H9 (cell line): ENCODE measurements at places on chromosomes 5 and 9.

- no peak for DNase-seq
These were observed 18.6 kb downstream of the TMEM252 start for GRCh38 chr9:68522131-68522530.

DNA sequence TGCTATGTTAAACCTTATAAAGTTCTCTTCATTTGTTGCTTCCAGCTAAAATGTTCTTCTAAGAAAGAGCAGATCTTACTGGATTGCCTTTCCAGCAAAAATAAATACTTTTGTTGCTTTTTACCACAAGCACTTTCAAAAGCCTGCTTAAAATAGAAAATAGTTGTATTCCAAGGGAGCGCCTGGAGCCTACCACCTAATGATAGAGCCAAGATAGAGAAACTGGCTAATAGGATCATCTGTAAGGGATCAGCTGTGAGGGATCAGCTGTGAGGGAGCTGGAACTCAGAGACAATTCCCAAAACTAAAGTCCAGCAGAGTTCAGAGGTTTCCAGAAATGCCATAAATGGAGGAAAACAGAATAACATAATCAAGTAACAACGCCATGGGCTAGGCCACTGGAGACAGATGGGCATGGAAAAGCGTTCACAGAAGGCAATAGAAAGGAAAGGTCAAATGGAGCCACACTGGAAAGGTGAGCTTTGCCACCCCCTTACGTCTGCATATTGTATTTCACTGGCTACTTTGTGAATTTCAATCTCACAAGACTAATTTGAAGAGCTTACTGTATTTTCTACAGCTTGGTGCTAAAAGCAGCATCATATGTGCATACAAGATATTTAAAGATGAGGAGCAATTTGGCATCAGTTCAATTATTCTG, 140.6 kb upstream of the TLE4 start:
- DNase-seq: no peak

GRCh38 chr5:76427206-76428140, 24.4 kb downstream of the IQGAP2 start:
- DNase-seq: peak; percentile 54

DNA sequence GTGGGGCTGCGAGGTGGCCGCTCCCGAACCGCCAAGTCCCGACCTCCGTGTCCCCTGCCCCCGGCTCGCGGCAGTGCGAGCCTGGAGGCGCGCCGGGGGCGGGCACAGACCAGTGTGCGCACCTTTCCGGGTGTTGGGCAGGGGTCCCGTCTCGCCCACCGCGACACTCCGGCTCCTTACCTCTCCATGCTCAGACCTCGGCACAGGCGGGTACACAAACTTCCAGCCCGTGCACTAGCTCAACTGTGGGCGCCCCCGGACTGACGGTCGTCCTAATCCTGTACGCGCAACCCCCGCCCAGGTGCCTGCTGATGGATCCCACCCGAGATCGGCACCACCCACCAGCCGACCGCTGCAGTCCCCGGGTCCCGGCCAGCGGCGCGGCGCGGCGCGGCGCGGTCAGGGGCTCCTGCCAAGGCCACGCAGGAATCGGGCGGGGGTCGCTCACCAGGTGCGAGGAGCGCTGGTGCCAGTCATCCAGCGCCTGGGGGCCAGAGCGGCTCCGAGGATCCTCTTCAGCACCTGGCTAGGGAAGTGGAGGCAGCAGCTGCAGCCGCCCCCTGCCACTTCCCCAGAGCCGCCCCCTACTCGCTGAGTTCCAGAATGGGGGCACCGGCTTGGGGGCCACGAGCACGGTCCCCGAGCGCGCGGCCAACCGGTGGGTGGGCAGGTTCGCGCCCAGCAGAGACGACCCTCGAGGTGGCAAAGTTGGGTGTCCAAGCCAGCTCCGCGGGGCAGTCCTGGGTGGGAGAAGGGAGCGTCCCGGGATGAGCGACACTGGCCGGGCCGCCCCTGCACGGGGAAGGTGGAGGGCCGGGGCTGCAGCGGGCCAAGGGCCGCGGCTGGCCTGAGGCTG, 511 bp downstream of the SEMA5A start:
- DNase-seq: peak; percentile 59

- no peak for DNase-seq
These were observed 177.8 kb downstream of the NIPBL start for GRCh38 chr5:37054391-37054790.

- no peak for DNase-seq
These were observed 1087.7 kb downstream of the CDH12 start for GRCh38 chr5:21765406-21765805.

DNA sequence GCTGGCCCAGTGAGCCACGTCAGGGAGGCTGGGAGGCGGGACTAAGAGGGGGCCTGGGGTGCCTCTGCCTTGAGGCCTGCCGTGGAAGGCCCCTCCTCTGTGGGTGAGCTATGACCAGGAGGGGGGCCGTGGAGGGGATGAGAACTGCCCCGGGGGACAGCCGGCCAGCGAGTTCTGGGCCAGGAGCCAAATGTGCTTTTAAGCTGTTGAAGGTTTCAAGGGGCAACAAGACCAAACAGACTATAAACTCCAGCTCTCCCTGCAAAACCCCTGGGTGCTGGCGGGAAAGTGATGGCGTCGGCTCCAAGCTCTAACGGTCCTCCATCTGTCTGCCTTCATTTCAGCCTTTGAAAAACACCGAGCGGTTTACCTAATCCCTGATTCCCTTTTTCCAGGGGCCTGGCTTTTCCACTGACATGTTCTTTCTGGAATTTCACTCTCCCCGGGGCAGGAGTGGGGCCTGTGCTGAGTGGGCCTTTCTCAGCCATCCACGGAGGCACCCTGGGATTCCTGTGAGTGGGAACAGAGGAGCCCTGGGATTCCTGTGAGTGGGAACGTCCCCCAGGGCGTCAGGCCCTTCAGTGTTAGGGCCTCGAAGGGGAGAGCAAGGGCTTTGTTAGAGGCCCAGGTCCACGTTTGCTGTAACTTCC, 65.6 kb downstream of the COL5A1 start:
- no peak for DNase-seq

- no peak for DNase-seq
These were observed 14.2 kb upstream of the MACIR start for GRCh38 chr5:103244398-103244797.

DNA sequence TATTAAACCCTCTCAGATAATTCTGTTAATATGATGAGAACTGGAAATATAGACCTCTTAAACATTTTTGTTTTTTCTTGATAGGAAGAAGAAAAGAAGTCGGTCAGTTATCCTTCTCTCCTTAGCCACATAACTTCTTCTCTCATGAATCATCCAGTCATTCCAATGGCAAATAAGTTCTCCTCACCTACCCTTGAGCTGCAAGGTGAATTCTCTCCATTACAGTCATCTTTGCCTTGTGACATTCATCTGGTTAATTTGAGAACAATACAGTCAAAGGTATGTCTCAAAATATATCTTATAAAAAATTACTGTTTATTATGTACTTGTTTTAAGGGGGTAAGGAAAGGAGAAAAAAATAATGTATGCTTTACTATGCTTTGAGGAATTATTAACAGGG, 165.3 kb downstream of the MAN2A1 start:
- DNase-seq: no peak

GRCh38 chr5:62168506-62169281, 137.3 kb upstream of the KIF2A start:
- no peak for DNase-seq

DNA sequence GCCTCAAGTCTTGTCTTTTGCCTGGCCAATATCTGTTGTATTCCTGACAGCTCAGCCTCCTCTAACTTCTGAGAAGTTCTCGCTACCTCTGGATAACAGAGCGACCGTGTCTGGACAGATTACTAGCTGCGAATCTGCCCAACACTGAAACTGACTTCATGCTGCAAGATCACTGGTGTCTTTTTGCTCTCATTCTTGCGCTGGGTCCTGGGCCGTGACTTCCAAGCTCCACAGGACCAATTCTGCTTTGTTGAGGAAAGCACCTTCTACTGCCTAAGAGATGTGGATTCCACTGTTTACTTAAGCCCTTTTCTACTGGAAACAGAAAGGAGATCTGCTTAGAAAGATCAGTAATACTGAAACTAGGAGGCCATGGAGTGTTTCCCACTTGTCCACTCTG, 978.8 kb upstream of the DMAC1 start:
- DNase-seq: no peak

DNA sequence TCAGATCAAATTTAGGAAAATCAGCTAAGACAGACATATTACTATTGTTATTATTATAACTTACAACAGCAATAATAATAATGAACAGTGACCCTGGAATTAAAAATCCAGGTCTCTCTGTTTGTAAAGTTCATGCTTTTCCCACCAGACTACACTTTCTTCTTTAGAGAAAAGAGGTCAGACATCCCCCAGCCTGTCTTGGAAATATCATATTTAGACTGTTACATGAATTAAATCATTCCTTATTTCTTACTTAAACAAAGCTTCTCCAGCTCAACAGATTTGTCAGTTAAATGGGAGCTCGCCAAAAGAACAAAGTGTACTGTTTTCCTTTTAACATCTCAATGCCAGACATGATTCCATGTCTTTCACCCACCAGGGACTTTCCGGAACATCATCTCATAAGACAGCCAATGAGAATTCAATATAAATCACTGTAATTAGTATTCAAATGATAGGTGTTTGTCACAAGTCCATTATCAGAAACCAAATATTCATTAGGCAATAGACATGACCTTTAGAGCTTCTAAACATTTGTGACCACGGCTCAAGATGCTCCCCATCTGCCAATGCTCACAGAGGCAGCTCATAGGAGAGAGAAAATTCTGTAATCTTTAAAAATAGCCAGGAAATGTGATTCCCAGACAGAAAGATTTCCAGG, 351.9 kb downstream of the ENC1 start:
- no peak for DNase-seq

- no peak for DNase-seq
These were observed 66.6 kb downstream of the DENND1A start for GRCh38 chr9:123863164-123863855.

DNA sequence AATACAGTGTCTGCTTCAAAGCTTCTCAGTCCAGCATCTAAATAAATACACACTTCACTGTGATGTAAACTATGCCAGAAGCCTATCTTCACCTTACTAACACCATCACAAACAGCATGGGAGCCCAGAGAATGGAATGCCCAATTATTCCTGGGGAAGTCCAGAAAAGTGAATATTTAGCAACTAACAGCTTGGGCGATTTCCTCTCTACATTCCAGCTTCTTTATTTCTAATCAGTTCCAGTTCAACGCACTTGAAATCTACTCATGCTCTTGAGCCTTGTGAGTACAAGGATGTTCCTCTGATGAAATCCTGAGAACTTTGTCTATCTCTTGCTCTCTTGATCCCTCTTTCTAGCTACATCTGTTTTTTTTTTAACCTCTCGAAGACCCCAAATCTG, 100.4 kb upstream of the C9orf72 start:
- no peak for DNase-seq

GRCh38 chr5:80078921-80079320, 43.8 kb downstream of the THBS4 start:
- no peak for DNase-seq

DNA sequence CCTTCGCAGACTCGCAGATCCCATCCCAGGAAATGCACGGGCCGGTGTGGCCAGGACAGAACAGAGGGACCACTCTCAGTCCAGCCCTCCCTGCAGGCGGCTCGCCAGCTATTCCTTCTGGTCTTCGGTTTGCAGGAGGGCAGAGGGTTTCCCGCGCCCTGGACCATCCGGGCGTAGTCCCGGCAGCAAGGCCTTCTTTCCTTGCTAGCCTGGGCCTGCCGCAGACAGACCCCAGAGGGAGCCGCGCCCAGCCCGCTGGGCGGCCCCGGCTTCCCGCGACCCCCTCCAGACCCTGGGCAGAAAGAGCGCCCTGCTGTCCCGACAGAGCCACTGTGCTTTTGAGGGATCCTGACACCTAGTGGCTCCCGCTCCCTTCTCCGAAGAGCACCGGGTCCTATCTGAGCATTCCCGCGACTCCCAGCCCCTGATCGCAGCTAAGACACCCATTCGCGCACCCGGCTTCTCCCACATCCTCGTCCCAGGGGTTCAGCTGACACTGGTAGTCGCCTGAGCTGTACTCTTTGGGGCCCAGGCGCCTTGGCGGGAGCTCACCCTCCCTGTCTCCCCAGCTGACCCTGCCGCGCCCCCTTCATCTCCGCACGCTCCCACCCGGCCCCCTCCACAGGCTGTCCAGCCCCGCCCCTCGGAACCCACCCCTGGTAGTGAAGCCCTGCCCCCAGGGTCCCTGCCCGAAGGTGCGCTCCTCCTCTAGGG, 1.1 kb downstream of the CFAP90 start:
- no peak for DNase-seq

DNA sequence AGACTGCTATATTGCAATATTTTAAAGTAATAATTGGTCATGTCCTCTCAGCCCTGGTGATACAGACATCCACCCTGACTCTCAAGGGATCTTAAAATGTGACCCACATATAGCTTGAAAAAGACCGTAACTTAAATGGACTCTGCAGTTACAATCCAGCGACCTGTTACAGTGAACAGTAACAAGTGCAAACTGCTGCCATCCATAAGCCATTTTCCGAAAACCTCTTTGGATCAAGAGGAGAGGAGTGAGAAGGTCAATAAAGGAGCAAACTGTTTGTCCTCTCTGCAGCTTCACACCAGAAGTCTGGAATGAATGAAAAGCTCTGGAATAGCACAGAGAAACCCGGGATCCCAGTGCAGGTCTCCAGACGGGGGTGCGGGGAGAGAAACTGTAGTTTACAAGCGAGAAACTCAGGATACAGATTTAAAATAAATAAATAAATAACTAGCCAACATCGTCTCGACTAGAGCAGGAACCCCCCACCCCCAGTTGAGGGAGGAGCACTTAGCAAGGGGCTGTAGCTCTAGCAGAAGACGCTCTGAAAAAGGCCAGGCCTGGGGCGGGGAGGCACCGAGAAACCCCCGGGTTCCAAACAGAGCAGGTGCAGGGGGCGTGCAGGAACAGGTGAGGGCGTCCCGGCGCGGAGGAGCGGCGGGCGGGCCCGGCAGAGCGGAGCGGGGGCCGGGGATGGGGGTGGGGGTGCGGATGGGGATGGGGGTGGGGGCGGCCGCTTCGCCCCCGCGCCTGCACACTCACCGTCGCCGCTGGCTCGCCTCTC, 572 bp downstream of the ZDHHC21 start:
- peak; percentile 53 for DNase-seq

DNA sequence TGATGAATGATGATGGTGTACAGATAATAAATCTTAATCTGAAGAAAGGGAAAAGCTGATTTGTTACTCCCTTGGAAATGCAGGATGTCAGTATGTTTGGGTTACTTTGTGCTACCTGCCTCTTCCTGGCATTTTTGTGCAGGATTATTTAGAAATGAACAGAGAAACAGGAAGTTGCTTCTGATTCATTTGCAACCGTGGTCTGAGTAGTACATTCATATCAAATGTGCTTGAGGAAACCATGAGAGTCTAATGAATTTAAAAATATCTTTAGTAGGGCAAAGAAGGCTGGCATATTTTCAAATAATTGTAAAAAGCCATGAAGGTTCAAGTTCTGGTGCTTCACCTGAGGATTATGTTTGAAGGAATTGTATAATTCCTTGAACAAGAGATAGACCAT, 391.6 kb downstream of the TMEM161B start:
- no peak for DNase-seq
